Spinal cord (tissue), 10 donors: ENCODE measurements at places on chromosomes 12 and 14.

DNA sequence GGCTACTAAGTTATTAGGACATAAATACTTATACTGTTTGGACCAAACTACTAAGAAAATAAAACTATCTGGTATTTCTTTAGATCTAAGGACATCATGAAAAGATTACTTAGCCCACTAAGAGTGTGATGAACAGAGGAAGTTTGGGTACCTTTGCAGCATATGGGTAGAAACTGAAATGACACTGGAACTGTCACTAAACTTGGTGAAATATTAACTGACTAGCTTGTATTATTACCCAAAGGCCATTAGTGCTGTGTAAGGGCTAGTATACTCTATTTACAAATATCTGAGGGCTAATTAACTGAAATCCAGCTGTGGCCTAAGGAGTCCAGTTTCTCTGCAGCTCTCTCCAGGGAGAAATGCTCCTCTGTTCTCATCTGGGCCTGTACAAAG is 45.5 kb downstream of the PAWR start:
- DNase-seq, result no peak

- DNase-seq, result no peak
Measured at GRCh38 chr12:14153803-14154202, 172.4 kb upstream of the GRIN2B start.

- no peak for DNase-seq
Measured at GRCh38 chr12:94798113-94798512, 147.8 kb upstream of the TMCC3 start.

- no peak for DNase-seq
Measured at GRCh38 chr12:42819846-42820245, 230.3 kb upstream of the PRICKLE1 start.

GRCh38 chr12:104910196-104910840 is 47.8 kb downstream of the SLC41A2 start:
- DNase-seq, result no peak

DNA sequence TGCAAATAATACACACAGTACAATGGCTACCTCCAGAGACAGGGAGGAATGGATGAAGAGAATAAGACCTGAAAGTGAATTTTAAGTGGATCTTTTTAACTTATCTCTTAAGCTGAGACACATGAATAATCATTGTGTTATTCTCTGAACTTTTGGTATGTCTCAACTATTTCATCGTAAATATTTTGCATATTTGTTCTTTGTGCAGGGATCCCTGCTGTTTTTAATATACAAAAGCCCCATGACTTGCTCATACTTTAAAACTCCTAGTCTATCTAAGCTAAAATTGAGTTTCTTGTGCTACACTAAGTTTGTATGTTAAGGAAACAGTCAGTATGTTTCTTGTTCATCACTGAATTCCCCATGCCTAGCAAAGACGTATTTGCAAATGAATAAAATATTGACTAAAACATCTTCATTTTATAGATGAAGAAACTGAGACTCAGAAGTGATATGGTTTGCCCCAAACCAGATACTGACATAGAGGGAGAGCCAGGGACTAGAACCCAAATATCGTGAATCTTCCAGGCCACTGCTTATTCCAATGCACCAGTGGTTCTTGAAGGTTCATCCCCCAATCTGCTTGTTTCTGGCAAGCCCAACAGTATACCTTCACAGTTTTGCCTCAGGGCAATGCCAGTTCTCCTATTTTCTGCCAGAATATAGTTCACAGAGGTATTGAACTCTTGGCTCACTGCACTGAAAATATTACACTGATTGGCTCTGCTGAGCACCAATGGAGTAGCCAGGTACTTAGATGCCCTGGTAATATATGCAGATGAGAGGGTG is 356.9 kb downstream of the MED13L start:
- no peak for DNase-seq

DNA sequence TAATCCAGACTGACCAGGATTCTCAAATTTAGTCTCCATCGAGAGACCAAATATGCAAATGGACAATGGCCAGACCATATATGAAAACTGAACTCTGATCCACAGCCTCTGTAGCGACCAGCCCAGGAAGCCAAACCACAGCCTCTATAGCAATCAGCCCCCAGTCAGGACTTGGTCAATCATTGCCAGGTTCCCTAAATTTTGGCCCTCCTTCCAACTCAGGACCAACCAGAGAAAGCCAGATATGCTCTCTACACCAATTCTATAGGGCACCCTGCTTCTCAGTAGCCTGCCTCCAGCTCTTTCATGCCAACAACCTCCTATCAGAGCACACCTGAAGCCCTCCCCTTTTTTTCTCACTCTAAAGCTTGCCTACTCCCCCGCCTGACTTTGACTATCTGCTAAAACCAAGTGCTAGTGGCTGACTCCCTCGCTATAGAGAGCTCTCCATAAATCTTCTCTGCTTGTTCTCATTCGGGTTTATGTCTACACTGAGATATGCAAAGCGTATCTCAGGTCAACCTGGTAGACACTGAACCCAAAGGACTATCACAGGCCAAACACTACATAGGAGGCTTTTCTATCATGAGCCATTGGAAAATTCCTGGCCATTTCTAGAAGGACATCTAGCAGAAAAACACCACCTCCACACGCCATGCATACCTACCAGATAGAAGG is 110.5 kb upstream of the FUT8 start:
- no peak for DNase-seq

GRCh38 chr14:91264151-91265150 is 19.9 kb upstream of the GPR68 start:
- DNase-seq, result no peak

DNA sequence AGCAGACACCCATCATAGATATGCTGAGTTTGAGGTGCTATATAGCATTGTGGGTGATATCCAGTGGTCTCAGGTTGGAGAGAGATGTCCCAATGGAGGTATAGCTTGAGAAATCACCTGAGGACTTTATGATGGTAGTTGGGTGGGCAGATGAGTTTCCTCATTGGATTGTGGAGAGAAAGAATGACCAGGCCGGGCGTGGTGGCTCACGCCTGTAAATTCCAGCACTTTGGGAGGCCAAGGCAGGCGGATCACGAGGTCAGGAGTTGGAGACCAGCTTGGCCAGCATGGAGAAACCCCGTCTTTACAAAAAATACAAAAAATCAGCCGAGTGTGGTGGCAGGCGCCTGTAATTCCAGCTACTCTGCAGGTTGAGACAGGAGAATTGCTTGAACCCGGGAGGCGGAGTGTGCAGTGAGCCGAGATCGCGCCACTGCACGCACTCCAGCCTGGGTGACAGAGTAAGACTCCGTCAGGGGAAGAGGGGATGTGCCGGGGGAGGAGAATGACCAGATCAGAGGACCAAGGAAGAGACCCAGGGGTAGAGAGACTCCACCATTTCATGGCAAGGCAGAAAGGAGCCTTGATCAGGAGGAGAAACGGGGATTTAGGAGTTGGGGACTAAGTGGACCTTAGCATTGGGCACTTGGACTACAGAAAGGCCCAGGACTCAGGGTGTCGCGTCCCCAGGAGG is 757 bp upstream of the PCK2 start:
- DNase-seq, result no peak

GRCh38 chr12:125092108-125092871 is 27.1 kb downstream of the AACS start:
- no peak for DNase-seq

- no peak for DNase-seq
Measured at GRCh38 chr14:43207189-43207588, 1299.9 kb downstream of the FSCB start.

DNA sequence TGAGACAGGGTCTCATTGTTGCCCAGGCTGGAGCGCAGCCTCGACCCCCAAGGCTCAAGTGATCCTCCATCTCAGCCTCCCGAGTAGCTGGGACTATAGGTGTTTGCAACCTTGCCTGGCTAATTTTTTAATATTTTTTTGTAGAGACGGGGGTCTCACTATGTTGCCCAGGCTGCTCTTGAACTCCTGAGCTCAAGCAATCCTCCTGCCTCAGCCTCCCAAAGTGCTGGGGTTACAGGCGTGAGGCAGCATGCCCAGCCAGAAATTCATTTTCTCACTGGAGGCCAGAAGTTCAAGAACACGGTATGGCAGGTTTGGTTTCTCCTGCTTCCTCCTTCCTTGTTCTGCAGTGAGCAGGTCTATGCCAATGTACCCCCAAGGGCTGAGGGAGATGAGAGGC is 3.7 kb downstream of the RNASE1 start:
- DNase-seq, result no peak

DNA sequence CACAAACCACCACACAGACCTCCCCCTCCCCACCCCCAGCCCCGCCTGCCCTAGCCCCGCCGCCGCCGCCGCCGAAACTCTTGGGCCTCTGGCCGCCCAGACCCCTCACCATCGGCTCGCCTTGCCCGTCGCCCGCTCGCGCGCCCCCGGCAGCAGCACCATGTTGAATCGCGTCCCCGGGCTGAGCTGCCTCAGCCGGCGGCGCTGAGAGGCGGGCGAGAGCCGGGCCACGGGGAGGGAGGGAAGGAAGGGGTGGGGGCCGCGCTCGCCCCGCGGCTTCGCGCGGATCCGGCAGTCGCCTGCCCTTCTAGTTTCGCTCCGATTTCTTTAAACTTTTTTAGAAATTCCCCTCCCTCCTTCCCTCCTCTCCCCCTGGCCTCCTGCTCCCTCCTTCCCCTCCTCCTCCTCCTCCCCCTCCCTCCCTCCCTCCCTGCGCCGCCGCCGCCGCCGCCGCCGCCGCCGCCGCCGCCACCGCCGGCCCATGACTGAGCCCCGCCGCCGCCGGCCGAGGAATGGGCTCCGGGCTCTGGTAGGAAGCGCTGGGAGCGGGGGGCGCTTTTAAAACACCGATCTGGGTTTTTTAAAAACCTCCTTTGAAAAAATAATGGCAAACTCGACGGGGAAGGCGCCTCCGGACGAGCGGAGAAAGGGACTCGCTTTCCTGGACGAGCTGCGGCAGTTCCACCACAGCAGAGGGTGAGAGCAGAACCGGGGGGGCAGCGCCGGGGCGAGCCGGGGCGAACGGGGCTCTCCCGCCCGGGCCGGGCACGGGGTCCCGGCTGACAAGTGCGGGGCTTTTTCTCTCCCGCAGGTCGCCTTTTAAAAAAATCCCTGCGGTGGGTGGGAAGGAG is at the start of gene ARID2:
ARID2 (plus strand) TSS at position 474 of the 851 bp plus-strand sequence; CDS start at position 605, 131 bp downstream.
- peak; percentile 88 for DNase-seq

- no peak for DNase-seq
Measured at GRCh38 chr12:100794441-100795173, at the start of gene ANO4. Gene ANO4 (plus strand): TSS chr12:100794776. CDS start chr12:100901786, 107,010 bp downstream.

DNA sequence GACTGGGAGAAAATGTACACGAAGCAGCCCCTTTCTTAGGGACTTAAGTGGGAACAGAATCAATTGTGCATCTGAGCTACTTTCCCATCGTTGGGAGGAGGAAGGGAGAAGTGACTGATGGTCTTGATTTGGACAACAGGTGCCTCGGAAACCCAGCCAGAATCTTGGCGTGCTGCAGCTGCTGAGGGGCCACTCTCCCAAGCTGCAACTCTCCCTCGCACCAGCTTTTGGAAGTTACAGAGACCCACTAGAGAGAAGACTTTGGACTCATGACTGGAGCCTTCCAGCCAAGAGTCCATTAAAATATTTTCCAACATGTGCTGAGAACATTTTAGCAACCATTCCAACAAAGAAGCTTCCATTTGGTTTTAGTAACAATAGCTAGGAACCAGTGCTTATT is 52.3 kb downstream of the GNS start:
- no peak for DNase-seq

GRCh38 chr12:33817713-33818112 is 204.6 kb upstream of the ALG10 start:
- DNase-seq, result no peak
